Activated CD4-positive, alpha-beta T cell treated with anti-CD3 and anti-CD28 coated beads, Interleukin-2, amount 50 U/mL, for 4 hours (primary cell): ENCODE measurements at places on chromosomes 13 and 19.

DNA sequence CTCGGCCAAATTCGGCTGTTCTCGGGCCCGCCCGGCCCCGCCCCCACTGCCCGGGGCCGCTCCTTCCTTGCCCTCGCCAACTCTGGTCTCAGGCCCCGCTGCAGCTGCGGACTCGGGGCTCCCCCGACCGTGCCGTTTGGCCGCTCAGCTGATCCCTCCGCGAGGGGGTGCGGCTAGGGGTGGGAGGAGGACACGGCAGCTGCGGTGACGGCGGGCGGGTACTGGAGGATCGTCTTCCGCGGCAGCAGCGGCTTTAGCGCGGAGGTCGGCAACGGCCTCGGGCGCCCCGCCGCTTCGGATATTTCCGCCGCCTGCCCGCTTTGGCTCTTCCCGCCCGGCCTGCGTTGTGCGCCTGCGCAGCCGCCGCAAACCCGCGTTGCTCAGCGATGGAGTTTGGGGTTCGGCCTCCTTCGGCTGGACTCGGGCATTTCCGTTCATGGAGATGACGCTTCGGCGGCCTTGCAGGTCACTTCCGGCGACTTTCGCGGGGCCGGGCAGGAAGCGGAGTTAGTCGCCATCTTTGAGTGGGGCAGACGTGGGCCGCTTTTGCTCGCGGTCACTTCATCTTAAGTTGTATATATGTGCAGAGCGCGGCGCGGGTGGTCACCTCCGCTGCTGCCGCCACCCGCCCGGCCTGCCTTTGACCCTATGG, 338 bp upstream of the UBE2M start:
- DNase-seq: peak; percentile 99

GRCh38 chr19:34430738-34431625, 2.8 kb downstream of the UBA2 start:
- DNase-seq: no peak

- no peak for DNase-seq
These were observed 20.0 kb upstream of the WTIP start for GRCh38 chr19:34461375-34462100.

GRCh38 chr13:38685974-38686576, 802 bp upstream of the FREM2 start:
- DNase-seq: no peak

DNA sequence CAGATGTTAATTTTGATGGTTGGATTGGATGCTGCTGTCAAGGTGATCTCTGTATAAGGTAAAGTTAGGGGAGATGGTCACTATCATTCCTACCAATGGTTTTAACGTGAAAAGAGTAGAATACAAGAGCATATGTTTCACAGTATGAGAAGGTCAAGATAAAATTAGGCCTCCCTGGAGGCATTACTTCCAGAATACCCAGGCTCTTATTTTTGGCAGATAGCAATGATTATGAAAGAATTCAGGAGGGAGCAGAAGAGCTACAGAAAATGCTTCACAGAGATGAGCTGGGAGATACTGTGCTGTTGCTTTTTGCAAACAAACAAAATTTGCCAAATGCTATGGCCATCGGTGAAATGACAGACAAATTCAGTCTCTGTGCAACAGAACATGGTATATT, 547.5 kb upstream of the SPRY2 start:
- no peak for DNase-seq

DNA sequence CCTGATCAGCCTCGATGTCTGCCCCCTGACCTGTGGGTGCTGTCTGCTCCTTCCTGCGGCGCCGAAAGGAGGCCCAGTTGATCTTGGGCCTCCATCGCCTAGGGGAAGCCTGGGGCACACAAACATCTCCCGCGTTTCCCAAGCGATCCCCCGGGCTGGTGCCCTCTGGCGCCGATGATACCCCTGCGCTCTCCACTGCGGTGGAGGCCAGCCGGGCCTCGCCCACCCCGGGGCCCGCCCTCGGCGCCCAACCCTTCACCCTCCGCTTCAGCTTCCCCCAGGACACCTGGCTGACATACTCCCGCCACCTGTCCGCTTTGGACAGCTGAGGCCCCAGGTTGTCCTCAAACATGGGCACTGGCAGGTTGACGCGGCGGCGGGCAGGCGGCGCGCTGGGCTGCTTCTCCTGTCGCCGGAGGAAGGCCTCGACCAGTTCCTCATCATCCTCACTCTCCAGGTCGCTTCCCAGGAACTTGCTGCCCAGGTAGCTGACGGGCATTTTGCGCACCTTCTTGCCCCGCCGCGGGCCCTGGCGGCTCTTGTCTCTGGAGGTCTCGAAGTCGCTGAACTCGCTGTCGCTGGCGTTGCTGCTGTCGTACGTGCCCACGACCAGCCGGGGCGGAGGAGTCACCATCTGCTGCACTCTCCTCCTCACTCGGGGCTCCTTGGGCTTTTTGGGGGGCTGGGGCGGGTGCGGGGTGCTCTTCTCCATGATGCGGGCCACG, 1.3 kb downstream of the CCDC8 start:
- DNase-seq: no peak

GRCh38 chr13:76213423-76213904, 577.3 kb downstream of the LMO7 start:
- DNase-seq: no peak

DNA sequence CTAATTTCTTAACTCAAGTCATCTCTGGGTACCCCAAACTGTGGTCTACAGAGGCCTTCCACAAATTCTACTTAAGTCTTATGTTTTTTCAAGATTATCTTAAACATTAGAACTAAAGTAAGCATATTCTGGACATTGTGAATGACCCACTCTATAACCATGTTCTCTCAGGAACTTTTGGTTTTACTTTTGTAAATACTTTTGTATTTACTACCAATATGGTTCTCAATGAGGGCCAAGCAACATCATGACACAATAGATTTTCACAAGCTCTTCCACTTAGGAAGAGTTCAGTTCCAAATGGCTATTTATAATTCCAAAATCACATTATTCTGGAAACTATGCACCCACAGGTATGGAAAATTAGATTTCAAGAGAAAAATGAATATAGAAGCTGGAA, 10.8 kb downstream of the DIAPH3 start:
- no peak for DNase-seq

DNA sequence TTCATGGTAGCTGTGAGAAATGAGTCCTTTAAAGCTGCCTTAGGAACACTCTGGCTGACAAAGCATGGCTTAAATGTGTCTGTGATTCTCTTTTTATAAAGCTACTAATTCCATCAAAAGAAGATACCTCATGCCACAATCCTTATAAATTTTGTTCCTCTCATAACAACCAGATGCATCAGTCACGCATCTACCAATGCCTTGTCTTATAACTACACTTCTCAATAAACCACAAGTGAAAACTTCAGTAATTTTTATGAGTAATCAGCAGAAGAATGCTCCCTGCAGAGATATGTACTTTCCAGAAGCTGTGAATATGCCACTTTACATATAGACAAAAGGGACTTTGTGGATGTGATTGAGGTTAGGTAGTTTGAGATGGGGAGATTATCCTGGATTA, 147.8 kb downstream of the SUCLA2 start:
- DNase-seq: no peak

- DNase-seq: no peak
These were observed 19.3 kb downstream of the AP1M1 start for GRCh38 chr19:16216744-16217670.

DNA sequence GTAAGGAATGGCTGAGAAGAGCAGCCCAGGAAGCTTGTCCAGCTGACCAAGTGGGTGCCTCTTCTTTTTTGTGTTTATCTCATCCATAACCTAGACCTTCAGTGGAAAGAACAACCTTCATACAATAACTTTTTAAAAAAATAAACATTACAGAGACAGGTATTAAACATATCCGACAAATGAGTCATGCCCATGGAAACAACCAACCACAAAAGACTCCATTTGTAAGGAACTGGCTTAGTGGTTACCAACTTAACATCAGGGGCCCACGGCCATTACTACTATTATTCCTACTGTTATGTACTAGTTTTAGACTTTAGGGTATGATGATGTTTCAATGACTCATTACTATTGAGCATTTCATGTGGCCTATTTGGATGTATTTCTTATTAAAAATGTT, 191.7 kb upstream of the SERP2 start:
- DNase-seq: no peak

DNA sequence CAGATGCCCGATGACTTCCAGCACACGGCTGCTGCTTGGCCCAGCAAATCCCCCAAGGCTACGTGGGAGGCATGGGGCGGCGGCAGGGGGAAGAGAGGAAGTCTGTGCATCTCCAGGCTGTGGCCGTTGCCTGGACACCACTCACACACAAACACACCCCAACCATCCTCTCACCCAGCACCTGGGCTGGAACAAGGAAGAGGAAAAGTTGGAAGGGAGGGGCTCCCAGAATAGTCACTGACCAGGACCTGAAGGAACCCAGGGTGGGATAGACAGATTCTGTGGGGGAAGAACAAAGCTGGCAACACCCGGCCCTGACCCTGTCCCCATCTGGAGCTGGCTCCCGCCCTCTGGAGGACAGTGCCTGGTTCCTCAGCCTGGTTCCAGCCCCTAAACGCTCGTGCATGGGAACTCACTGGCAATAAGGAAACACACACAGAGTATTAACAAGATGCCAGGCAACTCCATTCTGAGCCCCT, 11.2 kb downstream of the PPP6R1 start:
- DNase-seq: no peak
